Dermis microvascular lymphatic vessel endothelial cell (primary cell): ENCODE measurements at places on chromosomes 11 and 22.

GRCh38 chr22:29450222-29450621, 11.8 kb downstream of the RFPL1 start:
- DNase-seq: no peak

GRCh38 chr11:103798446-103798845, 238.0 kb upstream of the DDI1 start:
- DNase-seq: no peak

DNA sequence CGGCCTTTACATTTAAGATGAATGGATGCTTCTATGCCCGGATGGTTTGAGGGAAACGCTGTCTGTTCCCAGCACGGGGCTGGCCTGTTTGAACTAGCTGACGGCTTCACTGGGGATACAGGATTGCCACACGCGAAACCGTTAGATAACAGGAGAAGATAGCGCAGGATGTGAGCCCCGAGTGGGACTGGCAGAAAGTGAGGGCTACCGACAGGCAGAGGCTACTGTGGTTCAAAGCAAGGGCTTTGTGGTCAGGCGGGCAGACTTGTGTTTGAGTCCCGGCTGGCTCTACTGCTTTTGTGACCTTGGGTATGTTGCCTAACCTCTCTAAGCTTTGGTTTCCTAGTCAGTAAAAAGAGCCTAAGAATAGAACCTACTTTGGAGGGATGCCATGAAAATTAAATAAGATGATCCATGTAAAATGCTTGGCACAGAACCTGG, 2.8 kb upstream of the OAF start:
- peak; percentile 89 for DNase-seq

- DNase-seq: no peak
Measured at GRCh38 chr22:47398921-47399790, 636.7 kb downstream of the TBC1D22A start.

GRCh38 chr11:128686021-128686741, 7.7 kb upstream of the FLI1 start:
- no peak for DNase-seq

DNA sequence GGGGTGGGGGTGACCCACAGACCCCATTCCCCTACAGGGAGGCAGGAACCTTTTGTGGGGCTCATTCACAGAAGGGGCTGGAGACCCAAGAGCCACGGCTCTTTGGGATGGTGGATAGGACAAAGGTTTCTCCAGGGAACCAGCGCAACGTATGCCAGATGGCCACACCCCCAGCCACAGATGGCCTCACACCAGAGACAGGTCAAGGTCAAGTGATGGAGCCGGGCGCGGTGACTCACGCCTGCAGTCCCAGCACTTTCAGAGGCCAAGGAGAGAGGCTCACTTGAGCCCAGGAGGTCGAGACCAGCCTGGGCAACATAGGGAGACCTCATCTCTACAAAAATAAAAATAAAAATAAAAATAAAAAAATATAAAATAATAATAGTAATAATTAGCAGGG, 17.1 kb upstream of the BRSK2 start:
- no peak for DNase-seq

DNA sequence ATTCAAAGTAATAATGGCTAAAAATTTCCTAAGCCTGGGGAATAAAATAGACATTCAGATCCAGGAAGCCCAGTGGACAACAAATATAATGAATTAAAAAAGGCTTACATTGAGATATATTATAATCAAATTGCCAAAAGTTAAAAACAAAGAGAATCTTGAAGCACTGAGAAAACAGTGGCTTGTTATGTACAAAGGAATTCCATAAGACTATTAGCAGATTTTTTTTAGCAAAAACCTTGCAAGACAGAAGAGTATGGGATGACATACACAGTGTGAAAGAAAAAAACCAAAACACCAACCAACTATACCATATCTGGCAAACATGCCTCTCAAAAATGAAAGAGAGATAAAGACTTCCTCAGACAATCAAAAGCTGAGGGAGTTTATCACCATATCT, 20.7 kb downstream of the OR10V1 start:
- no peak for DNase-seq

DNA sequence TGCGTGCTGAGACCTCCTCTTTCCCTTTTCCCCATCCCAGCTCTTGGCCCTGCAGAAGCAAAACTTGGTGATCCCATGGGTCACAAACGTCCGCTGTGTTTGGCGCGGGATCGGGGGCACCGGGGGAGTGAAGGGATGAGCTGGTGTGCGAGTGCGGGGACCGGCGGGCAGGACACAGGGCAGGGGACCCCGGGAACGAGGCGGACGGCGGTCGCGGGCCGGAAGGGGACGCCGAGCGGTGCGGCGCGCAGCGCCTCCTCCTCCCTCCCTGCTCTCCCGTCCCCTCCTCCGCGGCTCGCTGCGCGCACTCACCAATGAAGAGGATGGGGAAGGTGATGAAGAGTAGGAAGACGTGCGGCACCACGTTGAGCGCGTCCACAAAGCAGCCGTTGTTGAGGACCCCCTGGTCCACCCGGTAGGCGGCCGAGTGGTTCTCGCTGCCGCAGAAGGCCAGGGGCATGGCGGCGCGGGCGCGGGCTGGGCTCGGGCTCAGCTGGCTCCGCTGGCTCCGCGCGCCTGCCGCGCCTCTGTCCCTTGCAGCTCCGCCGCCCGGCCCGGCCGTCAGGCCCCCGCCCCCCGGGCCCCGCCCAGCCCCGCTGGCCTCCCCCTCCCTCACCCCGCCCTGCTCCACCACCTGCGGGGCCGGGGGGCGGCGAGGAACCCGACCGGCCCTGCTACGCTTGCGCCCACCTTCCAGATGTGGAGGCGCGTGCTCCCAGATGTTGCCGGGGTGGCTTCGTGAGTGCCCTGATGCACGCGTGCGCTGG, at the start of gene ABCC8:
ABCC8 (minus strand) TSS at position 529 of the 767 bp plus-strand sequence; CDS start at position 460, 69 bp downstream.
- DNase-seq: no peak

DNA sequence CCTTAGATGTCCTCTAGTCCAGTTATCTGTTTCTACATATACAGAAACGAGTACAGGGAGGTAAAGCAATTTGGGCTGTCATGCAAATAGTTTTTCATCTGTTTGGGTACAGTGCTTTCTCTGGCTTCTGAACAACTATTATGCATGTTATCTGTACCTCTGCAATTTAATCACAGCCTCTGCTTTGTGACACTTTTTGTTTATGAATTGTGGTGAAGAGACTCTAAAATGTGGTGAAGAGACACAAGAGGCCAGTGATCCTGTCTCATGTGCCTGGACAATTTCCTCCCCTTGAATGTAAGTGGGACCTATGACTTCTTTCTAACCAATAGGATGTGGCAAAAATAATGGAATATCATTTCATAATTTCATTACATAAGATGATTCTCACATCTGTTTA, 130.3 kb upstream of the ARHGAP42 start:
- no peak for DNase-seq

- no peak for DNase-seq
Measured at GRCh38 chr11:20046416-20046815, 113.9 kb downstream of the DBX1 start.

- no peak for DNase-seq
Measured at GRCh38 chr22:31952094-31952401, 7.7 kb downstream of the YWHAH start.
